ENCODE measurements at places on chromosomes 6 and 20.

DNA sequence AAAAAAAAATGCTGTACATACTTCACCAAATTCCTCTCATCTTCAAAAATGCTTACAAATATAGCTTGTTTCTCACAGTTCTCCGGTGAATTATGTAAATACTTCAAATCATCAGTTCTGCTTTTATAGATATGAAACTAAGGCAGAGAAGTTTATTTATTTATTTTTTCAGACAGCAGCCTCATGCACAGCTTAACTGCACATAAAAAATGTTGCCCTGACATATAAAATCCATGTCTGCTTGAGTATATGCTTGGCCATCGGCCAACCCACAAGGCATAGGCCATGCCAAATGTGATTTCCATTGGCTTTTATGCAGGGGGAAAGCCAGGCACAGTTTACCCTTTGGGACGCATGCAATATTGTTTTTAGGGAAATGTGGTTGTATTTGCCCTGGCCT, 57.3 kb upstream of the PHACTR2 start:
- no peak for DNase-seq

- DNase-seq: no peak
These were observed 12.9 kb upstream of the ID4 start for GRCh38 chr6:19824058-19824807.

- DNase-seq: no peak
These were observed 11.2 kb upstream of the HEY2 start for GRCh38 chr6:125738276-125738675.

- peak; percentile 44 for DNase-seq
These were observed 403.9 kb upstream of the SULF2 start for GRCh38 chr20:48189181-48189580.

GRCh38 chr6:125511809-125512396, 210.1 kb upstream of the HDDC2 start:
- peak; percentile 60 for DNase-seq

DNA sequence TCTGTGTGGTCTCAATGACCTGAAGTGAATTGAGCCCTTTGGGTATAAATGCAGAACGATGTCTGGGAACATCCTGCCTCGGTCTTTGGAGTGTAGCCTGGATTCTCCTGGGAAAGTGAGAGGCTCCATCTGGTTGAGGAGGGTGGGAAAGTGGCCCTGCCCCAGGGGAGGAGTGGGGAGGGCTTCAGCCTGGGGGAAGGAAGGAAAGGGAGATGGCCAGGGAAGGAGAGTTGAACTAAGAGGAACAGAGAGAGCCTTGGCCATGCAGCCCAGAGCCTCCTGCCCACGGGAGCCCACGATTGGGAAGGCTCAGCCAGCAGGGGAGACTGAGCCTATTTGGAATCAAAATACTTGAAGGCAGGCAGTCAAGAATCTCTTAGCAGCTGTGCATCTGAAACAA, 2.3 kb upstream of the EPB41L1 start:
- no peak for DNase-seq

All from A172 (cell line).